Hematopoietic multipotent progenitor cell treated with erythropoietin and hydrocortisone succinate and interleukin-3 and kit ligand, for 17 days (in vitro differentiated cells): ENCODE measurements at places on chromosomes 4 and X.
A peak's percentile ranks its signal among the peaks of the same experiment; 100 is the strongest.

- no peak for DNase-seq
These were observed 75.8 kb upstream of the CCDC160 start for GRCh38 chrX:134161162-134161561.

DNA sequence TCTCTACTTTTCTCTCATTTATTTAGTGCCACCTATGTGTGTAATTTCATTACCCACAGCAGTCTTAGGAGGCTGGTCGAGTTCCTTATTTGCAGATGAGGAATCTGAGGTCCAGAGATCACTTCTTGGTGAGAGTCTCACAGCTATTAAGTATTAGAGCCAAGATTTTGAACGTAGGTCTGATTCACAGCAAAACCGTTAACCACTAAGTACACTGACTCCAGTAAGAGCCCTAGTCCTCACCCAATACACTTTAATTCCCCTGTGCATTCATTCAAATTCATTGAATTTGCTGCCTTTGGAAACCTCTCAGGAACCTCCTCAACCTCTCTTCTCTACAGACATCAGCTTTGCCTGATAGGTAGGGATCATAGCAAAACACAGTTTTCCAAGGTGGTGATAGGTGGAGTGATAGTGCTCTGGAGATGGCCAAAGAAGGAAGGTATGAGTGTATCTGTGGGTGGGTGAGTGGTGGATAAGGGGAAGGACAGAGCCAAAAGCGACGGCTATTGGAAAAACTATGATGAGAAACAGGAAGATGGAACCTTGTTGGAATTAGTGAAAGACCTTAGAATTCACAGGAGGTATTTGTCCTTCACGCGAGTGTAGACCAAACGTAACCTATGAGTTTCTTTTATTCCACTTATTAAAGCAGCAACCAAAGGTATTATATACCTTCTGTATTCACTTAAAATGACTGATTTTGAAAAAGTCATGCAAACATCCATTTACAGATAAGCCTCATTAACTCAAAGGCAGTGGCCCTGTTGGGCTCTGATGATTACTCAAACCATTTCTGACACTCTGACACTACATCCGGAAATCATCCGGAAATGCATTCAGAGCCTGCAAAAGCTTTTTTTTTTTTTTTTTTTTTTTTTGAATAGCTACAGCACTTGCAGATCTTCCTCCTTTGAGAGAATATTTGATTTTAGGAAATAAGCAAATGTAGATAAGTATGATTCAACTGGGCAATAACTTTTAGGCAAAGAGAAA lies 6.3 kb downstream of the FMR1 start:
- DNase-seq: peak; percentile 35

- DNase-seq: no peak
These were observed 99.0 kb upstream of the OTUD4 start for GRCh38 chr4:145279122-145279960.

GRCh38 chrX:109728173-109728535 lies 4.9 kb downstream of the ACSL4 start:
- peak; percentile 26 for DNase-seq

DNA sequence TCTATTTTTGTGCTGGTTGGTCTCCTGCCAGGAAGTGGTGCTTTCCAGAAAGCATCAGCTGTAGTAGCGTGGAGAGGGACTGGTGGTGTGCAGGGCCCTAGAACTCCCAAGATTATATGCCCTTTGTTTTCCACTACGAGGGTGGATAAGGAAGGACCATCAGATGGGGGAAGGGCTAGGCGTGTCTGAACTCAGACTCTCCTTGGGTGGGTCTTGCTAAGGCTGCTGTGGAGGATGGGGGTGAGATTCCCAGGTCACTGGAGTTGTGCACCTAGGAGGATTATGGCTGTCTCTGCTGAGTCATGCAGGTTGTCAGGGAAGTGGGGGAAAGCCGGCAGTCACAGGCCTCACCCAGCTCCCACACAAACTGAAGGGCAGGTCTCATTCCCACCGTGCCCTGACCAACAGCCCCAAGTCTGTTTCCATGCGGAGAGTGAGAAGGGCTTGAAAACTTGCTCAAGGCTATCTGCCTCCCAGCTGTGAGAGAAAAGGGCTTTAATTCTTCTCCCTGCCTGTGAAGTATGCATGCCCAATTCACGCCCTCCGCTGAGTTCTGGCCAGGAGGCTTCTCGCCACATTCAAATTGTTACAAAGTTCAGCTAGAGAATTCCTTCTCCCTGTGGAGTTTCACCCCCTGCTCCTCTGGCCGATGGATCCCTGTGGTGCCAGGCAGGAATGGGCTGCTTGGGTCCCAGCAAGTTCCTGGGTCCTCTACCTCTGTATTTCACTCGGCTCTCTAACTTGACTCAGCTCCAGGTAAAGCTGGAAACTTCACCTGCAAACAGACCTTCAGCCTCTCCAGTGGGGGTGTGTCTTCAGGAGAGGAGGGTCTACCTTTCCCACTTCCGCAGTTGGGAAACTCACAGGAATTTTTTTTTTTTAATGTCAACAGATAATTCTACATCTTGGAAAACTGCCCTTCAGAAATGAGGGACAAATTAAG lies 7.7 kb upstream of the CSTF2 start:
- no peak for DNase-seq

- DNase-seq: no peak
These were observed 52.7 kb downstream of the CFAP299 start for GRCh38 chr4:80388284-80388607.

- no peak for DNase-seq
These were observed 68.7 kb upstream of the GPM6B start for GRCh38 chrX:13885591-13885990.

- DNase-seq: no peak
These were observed at the start of gene CFP for GRCh38 chrX:47629419-47630200. Gene CFP, minus strand, starts transcription at chrX:47629930. Its CDS starts 86 bp downstream, at chrX:47629844.

DNA sequence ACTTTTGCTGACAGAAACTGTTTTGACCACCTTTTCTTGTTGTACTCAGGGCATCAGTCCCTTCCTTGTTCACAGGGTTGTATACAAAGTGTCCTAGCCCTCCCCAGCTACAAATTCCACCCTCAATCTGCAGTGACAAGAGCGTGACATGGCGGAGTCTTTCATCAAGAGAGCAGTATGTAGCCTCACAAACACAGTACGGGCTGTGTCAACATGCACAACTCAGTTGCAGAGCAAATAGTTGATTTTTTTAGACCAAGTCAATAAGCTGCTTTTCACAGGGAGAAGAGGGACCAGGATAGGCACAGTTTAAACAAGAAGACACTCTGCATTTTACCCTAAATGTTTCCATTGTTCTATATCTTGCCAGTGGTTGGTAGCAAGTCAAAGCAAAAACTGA lies 8.6 kb upstream of the HS6ST2 start:
- no peak for DNase-seq

GRCh38 chrX:21723084-21723483 lies 34.8 kb downstream of the SMPX start:
- DNase-seq: no peak

DNA sequence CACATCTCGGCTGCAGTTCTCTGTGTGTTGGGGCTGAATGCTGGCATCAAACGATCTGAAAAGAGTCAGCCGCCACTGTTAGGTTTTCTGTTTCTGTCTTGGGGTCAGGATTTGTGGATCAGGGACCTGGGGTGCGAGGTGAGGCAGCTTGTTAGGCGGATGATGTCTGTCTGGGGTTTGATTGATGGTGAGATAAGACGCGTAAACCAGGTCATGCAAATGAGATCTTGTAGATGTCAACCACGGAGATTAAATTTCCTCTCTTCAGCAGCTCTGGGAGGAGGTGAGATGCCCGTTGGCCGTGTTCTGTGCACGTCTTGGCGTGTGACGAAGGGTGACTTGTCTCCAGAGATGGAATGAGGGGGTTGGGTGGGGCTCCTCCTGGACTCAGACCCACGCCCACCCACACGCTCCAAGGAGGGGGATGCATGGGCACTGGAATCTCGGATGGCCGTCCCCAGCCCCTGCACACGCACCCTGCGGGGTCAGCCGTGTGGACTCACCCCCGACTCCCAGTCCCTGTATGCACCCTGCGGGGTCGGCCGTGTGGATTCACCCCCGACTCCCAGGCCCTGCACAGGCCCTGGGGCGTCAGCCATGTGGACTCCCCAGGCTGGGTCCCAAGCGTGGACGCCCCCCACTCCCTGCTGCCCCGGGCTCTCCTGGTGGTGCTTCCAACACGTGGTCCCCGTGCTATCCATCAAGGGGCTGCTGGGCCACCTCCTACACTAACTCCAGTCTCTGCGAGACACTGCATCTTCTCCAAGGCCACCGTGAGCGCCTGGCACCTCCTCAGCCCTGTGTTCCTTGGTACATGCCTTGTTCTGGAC lies 16.0 kb upstream of the UVSSA start:
- DNase-seq: no peak

DNA sequence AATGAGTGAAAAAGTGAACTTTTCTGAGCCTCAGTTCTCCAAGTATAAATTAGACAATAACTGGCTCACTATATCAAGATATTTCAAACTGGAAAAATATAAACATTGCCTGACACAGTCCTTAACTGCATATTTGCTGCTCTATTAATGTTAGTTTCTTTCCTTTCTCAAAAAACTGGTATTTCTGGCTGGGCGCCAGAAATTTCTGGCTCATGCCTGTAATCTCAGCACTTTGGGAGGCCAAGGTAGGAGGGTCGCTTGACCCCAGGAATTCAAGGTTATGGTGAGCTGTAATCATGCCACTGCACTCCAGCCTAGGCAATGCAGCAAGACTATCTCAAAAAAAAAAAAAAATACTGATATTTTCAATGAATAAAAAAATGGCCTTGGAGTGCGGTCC lies 227.0 kb downstream of the MAGEB17 start:
- DNase-seq: no peak

DNA sequence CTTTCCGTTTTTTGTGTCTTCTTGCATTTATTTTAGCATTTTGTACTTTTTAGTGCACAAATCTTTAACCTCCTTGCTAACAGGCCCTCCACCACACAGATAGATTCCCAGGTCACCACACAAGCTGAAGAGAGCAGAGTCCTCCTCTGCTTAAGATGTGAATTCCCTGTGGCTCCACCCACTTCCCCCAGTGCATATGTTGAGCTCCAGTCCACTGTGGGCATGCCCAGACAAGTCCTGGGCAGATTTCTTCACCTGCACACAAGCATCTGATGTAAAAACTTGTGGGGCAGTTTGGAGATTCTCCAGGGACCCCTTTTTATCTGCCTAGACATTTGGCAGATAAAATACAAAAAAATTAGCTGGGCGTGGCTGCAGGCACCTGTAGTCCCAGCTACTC lies 19.8 kb upstream of the PASD1 start:
- no peak for DNase-seq

GRCh38 chr4:106898621-106899230 lies 137.4 kb downstream of the DKK2 start:
- peak; percentile 8 for DNase-seq

GRCh38 chr4:114807759-114808404 lies 209.3 kb downstream of the UGT8 start:
- peak; percentile 49 for DNase-seq

DNA sequence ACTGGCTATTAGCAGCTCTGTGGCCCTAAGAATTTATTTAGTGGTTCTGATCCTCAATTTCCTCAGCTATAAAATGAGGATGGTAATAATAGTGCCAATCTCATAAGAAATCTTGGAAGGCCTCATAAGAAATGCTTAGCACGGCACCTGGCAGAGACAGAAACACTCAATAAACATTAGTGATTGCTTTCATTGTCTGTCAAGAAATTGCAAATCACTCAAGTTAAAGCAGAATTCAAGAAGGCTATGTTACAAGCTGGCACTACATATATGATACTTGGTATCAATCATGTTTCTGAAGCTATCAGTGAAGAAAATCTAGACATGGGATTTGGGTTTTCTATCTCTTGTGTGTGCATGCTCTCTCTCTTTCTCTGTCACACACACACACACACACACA lies 267.7 kb upstream of the KCNIP4 start:
- DNase-seq: no peak

- DNase-seq: no peak
These were observed 39.0 kb downstream of the DDX60 start for GRCh38 chr4:168279556-168279955.

DNA sequence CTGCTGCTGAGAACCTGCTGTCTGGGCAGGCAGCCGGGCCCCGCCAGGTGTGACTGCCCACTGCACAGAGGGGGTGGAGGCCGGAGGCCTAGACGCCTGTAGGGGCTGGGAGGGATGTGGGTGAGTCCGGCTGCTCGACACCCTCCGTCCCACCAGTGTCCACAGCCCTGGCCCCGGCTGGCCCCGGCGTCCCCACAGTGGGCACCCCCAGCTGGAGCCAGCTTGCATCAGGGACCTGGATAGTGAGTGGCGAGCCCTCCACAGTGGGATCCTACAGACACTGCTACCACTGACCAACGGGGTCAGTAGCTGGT lies 34.7 kb upstream of the SPON2 start:
- no peak for DNase-seq

GRCh38 chr4:146814750-146815149 lies 130.9 kb downstream of the TTC29 start:
- DNase-seq: no peak

- DNase-seq: no peak
These were observed 51.2 kb downstream of the DCX start for GRCh38 chrX:111360839-111361238.

DNA sequence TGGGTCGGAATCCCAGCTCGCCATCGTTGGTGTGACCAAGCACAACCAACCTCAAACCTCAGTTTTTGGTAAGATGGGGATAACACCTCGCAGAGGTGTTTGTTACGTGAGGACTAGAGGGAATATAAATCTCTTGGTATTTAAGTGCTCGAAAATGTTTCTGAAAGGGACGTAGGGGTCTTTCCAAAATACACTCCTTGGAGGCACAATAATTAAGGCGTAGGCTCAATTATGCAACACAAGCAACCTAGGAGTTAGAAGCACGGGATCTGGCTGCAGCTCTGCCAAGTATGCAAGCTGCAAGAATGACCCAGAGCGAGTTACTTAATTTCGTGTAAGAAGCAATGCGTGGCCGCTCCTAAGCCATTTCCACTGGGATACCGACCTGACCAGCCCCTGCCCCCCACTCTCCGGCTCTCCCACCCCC lies 552 bp downstream of the ADH5 start:
- no peak for DNase-seq

DNA sequence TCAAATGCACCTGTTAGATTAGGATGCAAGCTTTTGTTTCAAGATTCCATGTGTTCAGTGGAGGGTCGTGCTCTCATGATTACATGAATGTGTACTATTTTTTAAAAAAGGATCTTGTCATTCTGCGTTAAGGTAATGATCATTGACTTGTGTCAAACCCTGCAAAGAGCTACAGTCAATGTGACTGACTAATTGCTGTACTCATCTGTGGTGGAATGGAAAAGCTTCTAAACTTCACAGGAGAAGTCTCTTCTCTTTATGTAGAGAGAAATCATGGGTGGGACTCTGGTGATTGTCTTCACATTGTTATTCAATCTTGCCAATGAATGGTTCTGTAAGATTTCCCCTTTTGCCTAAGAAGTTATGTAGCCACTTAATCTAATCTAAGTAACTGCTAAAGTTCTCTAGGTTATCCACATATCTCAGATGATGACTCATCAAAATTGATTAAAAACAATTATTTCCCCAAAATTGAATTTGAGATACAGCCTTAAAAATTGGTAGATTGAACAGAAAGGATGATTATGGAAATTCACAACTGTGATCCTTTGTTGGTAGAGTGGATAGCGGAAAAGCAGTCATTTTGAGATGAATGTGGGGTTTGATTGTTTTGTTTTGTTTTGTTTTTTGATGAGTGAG lies 6.7 kb downstream of the MAGEE1 start:
- no peak for DNase-seq
